ENCODE measurements at places on chromosomes 13 and 19. TPM values are rescaled to one million over a fixed set of nuclear protein-coding genes. Genes with fewer than 3 reads are reported as not detected.

The FXYD1 gene
- total RNA-seq: not detected

The NLRP9 gene
- not detected for total RNA-seq

The GRK1 gene
- total RNA-seq: under 0.01 TPM

The HCN2 gene
- total RNA-seq: 0.33 TPM

The METTL21C gene
- total RNA-seq: not detected

The SOX21 gene
- total RNA-seq: not detected

The ATP1A3 gene
- total RNA-seq: not detected

The SLITRK5 gene
- total RNA-seq: not detected

The INSL3 gene
- total RNA-seq: not detected

The GJB2 gene
- not detected for total RNA-seq

The PEAK3 gene
- total RNA-seq: not detected

The LRRC8E gene
- 11.8 TPM for total RNA-seq

Data from placental epithelial cell (primary cell).